AG09319 (cell line): ENCODE measurements at places on chromosomes 4 and X.

GRCh38 chr4:30854531-30854930, 134.4 kb downstream of the PCDH7 start:
- DNase-seq: no peak

DNA sequence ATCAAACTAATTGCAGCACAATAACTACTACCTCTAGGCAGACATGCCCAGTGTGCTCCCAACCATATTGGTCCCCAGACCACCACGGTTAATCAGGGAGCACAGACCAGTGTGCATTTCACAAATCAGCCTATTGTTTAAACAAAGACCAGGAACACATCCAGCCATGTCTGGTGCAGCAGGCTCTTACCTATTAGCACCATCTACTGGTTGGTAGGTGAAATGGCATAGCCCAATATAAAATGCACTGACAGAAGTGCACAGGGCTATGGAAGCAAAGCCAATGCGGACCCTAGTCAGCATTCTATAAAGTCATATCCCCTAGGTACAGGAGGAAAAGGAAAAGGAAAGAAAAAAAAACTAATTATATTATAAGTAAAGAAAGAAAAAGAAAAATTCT, 15.5 kb upstream of the CYLC1 start:
- peak; percentile 4 for DNase-seq

- no peak for DNase-seq
Observed at GRCh38 chr4:155763551-155763950, 4.7 kb downstream of the GUCY1B1 start.

GRCh38 chrX:153921511-153922446, 4.3 kb downstream of the ARHGAP4 start:
- DNase-seq: no peak

DNA sequence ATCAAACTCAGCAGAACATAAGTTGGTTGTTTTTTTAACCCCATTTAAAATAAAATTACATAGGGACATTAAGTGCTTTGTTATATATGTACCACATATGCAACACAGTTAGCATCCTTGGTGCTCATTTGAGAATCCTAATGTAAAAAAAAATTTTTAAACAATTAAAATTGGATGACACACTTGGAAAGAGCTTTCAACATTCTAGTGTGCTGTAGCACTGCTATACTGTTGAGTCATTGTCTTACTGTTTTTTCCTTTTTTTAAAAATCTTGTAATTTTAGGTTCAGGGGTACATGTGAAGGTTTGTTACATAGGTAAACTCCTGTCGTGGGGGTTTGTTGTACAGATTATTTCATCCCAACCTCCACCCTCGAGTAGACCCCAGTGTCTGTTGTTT, 12.8 kb downstream of the THAP9 start:
- DNase-seq: no peak

GRCh38 chr4:187467224-187467623, 528.3 kb upstream of the ZFP42 start:
- no peak for DNase-seq

DNA sequence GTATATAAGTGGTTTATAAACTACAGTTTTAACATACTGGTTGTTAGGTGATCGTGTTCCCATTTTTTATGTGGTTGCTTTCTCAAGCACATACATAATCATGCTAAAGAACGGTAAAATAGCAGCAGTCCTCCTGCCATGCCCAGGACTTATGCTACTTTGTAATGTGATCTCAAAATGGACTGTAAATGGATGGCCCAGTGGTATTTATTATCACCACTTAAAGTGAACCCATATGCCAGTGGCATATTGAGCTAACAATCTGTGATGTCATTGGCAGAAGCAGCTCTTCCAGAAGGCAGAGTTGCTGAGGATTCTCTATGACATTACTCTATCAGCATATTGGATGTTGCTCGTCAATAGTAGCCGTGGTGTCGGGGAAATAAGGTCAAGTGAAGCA, 28.6 kb downstream of the ANK2 start:
- DNase-seq: no peak

- DNase-seq: no peak
Observed at GRCh38 chr4:139622901-139623381, 42.7 kb upstream of the MGST2 start.

DNA sequence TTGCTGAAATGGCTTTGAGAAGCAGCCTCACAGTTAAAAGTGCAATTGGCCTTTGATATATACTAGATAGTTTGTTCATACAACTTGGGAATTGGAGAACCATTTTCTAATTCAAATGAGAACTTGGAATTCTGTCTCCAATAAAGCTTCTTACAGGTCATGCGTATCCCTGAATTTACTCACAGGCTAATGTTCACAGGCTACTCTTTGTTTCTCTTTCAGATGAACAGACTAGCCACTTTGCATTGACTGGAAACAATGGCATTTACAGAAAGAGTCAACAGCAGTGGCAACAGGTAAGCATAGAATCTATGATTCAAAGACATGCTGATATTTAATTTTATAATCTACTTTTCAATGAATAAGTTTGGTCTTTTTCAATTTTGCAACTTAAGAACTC, 13.5 kb downstream of the AFF1 start:
- DNase-seq: no peak

DNA sequence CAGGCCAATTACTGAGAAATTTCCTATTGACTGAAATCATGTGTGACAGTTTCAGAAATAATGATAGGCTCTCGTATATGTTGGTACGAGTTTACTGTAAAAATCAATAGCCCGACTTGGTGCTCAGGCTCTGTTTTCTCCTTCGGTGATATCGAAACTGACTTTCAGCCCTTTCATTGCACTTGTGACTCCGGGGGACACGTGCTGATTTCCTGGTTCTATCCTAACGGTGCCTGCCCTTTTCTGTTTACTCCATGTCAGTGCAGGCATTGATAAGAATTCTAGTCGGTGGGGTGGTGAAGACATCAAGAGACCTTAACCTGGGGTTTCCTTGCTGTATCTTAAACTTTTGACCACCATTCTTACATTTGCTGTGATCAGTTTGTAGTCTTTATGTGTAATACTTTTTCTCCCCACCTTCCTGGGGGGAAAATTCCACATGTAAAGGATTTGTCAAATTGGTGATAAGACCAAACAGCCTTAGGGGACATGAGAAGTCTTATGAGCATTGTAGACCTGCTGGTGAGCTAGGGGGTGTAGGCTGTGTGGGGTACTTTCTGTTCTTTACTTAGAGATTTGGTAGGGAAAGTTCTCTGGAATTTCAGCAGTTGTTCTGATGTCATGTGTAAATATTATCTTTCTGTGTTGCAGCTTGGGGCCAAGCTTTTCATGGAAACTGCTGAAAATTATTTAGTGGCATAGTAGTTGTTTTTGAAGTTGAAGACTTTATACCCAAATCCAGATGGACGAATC, 52.7 kb downstream of the TMEM131L start:
- DNase-seq: no peak
